ENCODE measurements at places on chromosomes 3 and 15.

DNA sequence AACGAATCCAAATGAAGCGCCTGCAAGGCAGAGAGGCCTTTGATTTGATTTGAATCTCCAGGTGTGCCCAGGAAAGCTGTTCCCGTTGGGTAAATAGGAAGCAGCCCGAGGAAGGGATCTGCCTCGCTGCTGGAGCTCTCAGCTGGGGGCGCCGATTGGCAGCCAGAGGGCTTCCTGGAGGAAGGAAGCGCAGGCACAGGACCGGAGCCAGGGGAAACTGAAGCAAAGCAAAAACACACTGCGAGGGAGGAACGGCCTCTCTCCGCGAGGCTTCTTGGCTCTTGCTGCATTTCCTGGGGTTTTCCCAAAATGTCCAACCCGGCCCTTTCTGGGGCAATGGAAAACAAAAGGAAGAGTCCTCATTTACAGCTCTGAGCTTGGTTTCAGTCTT lies 80.3 kb downstream of the TMEM266 start:
- no peak for DNase-seq

DNA sequence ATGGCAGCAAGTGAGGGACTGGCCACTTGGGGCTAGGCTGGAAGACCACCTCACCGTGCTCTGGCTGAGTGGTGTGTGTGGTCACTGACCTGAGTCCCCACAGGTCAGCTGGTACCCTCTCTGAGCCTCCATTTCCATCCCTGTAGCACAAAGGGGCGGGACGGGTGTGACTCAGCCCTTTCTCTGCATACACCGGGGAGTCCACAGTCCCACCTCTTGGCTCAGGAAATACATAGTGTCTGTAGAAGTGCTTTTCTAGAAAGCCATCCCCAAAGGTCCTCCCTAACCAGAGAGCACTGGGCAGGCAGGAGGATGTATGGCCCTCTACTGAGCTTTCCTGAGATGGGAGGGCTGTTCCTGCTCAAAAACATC lies 27.2 kb downstream of the WNT7A start:
- no peak for DNase-seq

DNA sequence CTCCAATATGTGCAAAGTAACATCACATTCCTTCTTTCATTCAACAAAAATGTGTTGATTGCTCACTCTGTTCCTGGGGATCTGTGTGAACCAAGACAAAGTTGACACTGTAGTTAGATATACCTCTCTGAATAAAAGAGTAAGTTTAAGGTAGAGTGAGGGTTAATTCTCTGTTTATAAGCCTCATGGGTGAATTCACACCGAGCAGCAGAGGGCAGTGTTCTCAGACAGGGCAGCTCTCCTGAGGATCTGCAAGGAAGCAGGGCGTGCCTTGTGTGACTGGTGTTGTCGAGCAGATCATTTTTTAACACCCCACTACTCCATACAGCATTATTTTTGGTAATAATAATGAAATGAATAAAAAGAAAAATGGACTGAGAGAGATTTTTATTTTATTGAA lies 34.4 kb downstream of the PAQR9 start:
- peak; percentile 38 for DNase-seq

DNA sequence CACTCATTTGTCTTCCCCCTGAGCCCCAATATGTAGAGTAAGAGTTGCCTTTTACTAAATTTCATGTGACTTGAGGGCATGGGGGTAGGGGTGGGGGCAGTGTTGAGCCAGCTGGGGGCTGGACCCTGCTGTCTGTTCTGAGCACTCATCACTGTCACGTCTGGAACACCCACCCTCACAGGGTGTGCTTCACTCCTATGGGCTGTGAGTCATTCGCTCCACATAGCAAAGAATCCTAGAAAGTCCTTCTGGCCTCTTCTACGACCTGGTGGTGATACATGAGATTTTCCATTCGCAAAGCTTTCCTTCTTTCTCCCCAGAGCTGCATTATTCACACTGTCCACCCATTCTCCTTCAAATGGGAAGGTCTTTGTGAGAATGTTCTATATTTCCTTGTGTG lies 43.6 kb upstream of the MGLL start:
- no peak for DNase-seq

DNA sequence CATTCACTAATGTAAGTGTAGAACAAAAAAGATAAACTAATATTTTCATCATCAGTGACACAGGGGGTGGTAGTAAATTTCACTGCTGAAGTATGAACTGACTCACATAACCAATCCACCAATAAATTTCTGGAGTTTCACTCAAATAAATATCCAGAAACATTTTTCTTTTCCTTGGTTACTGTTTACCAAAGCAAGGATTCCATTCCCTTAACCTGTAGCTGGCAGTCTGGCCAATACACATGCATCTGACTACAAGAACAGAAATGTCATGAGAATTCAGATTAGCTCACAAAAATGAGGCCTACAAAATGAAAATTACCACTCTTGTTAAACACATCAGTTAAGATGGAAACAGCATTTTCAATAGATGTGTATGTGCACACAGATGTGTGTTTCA lies 80.3 kb downstream of the STAG1 start:
- DNase-seq = no peak

GRCh38 chr15:38046257-38047051 lies 112.0 kb downstream of the TMCO5A start:
- no peak for DNase-seq

DNA sequence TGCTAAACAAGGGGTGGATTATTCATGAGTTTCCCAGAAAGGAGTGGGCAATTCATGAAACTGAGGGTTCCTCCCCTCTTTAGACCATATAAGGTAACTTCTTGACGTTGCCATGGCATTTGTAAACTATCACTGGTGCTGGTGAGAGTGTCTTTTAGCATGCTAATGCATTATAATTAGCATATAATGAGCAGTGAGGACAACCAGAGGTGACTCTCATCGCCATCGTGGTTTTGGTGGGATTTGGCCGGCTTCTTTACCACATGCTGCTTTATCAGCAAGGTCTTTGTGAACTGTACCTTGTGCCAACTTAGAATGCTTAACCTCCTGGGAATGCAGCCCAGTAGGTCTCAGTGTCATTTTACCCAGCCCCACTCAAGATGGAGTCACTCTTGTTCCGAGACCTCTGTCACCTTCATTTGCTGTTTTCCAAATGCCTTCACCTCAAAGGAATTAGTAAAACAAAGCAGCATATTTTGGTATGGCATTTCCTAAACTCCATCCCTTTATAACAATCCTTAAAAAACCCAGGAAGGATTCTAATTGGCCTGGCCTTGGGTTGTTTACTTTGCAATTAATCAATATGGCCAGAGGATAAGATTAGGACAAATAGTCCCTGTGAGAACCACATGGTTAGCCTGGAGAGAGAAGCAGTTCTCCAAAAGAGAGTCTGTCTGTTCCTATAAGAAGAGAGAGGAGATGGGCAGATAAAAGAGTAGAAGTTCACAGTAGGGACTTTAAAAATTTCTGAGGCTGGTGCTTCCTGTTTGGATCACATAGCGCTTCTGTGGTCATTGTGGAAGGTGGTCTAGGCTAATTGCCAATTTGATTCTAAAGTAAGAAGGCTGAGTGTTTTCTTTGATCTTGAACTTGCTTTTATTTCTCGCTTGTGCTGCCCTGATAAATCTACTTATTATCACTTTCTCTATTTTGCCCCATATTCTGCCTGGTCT lies 155.2 kb upstream of the EOMES start:
- DNase-seq = no peak

DNA sequence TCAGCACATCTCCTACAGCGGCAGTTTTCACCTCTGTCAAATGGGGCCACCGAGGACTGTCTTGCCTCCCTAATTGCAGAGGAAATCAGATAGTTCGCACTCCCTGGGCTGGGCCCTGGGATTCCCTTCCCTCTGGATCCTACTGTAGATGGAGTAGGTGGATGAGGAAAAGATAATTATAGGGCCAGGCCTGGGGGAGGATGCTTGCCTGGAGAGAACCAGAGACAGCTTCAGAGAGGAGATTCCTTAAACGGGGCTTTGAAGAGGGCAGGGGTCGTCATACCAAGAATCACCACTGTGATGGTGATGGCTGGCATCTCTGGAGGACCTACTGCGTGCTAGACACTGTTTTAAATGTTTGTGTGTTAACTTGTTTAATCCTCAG lies 50.8 kb upstream of the SLC6A6 start:
- no peak for DNase-seq

DNA sequence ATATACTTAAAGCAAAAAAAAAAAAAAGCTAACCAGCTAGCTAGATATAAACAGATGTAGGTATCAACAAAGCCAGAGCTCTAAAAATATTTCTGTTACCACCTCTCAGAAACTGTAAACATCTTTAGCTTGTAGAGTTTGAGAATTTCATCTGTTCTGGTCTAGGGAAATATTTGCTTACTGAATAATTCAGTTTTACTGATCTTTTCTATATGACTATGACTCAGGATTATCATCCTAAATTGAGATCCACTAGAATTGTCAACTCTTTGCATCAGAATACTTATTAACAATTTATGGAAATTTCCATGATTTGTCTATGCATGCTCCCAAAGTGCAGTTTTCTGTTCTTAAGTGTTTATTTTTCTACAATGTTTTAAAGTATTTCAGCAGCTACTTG lies 517.3 kb downstream of the DIPK2A start:
- DNase-seq = no peak

GRCh38 chr15:73582851-73583379 lies 50.3 kb downstream of the NPTN start:
- no peak for DNase-seq

Measured in stimulated activated CD4-positive, alpha-beta T cell treated with anti-CD3 and anti-CD28 coated beads, Interleukin-12 subunit alpha, Interleukin-12 subunit beta, amount 100 ng/mL, for 24 hours (primary cell).